Muscle of leg (tissue), 16 donors: ENCODE measurements at places on chromosomes 12 and 14.

DNA sequence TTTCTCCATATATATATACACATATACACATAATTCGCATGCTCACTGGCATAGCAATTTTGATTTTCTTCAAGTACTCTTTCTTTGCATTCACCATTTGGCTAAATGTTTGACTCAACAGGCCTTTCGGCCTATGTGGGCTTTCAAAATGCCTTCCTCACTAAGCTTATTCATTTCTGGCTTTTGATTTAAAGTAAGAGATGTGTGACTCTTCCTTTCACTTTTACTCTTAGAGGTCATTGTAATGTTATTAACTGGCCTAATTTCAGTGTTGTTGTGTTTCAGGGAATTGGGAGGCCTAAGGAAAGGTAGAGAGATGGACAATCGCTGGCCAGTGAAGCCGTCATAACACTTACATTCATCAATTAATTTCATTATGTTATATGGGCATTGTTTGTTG, 14.5 kb upstream of the KLRD1 start:
- no peak for DNase-seq

GRCh38 chr14:23865502-23865901, 88.1 kb upstream of the DHRS4 start:
- DNase-seq, result no peak

DNA sequence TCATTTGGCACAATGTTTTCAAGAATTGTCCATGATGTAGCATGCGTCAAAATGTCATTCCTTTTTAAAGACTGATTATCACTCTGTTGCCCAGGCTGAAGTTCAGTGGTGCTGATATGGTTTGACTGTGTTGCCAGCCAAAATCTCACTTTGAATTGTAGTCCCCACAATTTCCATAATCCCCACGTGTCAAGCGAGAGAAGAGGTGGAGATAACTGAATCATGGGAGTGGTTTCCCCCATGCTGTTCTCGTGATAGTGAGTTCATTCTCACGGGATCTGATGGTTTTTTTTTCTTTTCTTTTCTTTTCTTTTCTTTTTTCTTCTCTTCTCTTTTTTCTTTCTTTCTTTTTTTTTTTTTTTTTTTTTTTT, 21.8 kb upstream of the LRRK2 start:
- no peak for DNase-seq

- no peak for DNase-seq
Observed at GRCh38 chr12:109950625-109951024, 45.5 kb downstream of the GIT2 start.
